Osteocyte (in vitro differentiated cells): ENCODE measurements at places on chromosomes 3 and 15.

DNA sequence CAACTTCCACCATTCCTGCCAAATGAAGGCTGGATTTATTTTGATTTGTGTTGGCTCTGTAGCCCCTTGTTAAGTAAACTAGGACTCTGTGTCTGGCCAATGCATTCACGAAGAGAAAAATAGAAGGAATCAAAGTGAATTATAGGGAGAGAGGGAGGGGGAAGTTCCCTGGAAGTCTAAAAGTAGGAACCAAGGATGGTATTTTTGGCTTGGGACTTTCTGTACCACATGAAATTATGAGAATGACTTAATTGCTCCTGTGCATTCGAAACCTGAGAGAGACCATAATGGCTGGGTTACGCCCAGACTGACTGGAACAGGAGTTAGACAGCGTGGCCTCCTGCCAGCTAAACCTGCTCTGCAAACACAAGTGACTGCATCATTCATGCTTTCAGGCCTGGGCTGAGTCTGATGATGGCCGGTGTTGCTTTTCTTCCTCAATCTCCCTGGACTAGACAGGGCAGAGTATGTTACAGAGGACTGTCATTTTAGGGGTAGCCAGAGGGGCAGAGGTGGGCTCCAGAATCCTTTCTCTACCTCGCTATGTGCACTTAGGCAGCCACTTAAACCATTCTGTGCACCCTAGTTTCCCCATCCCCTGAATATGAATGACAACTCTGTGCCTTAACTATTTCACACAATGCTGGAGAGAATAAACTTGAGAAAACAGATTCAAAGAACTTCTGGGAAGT, 58.9 kb downstream of the MYO1E start:
- DNase-seq, result no peak

DNA sequence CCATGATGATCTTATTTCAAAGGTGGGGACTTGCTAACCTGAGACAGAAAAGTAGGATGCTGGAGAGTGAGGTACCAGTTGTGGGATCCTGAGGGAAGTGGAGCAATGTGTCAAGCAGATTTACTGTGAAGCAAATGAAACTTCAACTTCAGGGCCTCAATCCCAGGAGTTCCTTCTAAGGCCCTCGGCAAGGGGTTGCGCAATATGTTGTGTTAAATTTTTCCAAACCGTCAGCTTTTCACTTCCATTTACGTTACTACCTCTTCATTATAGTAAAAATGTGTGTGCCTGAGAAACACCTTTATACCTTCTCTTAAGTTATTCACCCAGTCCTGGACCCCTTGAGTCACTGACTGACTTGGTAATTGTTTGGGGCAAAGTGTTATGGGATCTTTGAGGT, 42.5 kb upstream of the KCNH8 start:
- no peak for DNase-seq

DNA sequence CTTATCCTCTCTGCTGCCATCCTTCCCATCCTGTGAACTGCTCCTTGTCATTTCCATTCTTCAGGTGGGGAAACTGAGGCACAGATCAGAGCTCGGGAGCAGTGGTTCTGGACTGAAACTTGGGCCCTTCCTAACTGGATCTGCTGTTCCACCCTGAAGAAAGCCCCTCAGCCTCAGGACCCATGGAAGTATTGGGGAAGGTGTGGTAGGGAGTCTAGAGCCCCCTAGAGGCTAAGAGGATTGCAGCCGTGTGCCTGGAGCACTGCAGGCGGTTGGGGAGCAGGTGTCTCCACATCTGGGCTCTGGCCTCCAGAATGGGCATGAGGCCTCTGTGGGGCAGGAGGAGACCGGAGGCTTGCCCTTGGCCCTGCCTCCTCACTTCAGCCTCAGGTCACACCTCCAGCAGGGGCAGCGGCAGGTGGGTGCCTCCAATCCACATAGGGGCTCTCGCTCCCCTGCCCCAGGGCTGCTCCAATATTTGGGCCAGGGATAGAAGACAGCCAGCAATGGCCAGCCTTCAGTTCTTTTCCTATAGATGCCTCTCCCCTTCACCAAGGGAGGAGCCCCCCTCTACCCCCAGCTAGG, 28.1 kb downstream of the DNAJB8 start:
- DNase-seq, result no peak

DNA sequence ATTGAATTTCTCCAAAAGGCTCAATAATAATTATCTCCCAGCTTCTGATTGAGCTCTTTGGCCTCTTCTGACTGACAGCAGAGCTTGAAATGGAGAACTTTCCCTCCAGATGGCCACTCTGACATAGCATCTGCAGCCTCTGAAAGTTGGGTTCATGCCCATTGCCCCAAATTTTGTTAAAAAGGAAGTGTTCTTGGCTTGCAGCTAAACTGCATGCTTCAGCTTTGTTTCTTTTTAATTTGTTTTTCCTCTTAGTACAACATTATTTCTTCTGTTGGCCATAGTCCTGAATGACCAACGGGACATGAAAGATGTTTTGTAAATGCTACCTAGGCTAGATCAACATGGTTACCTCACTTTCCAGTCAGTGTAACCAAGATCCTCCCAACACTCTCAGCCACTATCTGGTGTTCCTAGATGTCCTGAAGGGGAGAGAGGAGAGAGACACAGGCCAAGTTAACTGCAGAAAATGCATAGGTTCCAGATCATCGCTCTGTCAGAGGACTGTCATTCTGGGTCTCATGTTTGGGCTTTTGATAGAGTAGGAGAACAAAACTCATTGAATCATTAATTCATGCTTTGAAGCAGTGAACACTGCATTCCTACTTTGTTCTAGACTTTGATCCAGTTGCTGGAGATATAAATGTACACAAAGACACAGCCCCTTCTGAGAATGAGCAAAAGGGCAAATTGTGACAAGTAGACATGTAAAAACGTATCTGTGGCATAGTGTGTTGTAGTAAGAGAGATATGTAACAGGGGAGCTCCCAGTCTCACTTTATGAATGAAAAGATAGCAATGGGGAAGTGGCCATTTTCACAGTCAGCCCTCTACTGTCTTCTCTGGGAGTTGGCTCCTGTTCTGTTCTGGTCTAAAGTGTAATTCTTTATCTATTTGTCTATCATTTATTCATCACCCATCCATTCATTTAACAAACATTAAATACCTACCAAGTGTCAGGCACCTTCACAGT, 156.2 kb downstream of the ZNF621 start:
- no peak for DNase-seq

GRCh38 chr3:43043071-43043766, 62.7 kb downstream of the POMGNT2 start:
- DNase-seq, result peak; percentile 66

GRCh38 chr15:77208241-77208640, 137.3 kb upstream of the TSPAN3 start:
- DNase-seq, result no peak

DNA sequence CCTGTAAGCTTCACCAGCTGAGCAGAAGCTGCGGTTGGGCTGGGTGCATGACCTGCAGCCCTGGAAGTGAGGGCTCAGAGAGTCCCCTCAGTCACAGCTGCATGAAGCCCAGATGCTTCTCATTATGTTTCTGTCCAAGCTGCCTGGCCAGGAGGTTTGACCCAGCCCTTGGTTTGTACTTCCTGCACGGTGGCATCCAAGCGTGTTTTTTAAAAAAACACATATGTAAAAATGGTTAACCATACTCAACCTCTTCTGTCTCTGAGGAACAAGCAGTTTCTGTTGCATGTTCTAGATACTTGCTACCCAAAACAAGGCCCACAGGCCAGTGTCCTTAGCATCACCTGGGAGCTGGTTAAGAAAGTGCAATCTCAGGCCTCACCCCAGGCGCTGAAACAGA, 76.0 kb upstream of the ATP10A start:
- DNase-seq, result no peak

GRCh38 chr15:61517776-61518175, 288.7 kb upstream of the RORA start:
- DNase-seq, result no peak

GRCh38 chr3:41768363-41768762, 193.5 kb downstream of the ULK4 start:
- DNase-seq, result no peak

GRCh38 chr15:80309769-80310384, 57.9 kb upstream of the CTXND1 start:
- DNase-seq, result no peak

DNA sequence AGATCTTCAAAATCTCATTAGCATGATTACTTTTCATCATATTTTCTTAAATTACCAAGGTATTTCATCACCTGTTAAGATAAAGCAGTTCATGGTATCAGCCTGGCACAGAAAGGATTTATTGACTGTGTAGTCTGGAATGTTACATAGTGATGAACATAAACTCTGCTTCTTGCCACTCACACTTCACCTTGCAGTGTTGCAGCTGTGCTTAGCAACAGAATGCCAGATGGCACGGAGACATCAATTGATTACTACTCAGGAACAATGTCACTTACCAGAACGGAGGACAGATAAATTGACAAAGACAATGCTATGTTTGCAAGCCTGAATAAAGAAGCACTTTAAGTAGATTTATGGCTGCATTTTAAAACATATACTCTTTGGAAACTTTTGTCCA, 15.0 kb upstream of the BCHE start:
- DNase-seq, result no peak

DNA sequence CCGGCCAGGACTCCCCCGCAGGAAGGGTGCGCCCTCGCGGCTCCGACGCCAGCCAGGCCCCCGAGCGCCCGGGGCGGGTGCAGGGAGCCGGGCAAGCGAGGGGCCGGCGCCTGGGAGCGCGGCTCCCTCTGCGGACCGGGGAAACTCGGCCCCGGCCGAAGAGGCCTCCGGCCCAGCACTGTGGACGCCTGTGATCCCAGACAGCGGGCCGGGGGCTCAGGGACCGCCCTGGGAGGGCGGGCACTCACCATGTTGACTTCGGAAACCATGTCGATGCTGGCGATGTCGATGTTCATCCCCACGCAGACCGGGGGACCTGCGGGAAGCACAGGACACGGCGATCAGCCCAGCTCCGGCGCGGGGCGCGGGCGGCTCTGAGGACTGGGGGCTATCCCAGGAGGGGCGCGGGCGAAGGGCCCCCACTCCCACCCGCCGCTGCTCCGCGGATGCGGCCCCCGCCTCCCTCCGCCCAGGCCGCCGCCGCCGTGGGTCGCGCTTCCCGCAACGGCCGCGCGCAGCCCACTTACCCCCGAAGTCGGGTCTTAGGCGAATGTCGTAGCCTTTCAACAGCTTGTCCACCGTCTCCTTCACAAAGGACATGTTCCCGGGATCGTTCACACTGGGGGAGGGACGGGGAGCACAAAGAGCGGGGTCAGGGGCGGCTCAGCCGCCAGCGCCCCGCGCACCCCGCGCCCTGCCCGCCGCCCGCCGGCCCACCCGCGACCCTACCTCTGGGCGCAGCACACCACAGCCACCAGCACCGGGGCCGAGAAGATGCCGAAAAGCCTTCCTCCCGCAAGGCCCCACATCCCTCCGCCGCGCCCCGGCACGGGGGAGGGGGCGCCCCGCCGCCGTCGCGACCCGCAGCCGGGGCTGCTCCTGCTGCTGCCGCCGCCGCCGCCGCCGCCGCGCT, at the start of gene GABRB3:
GABRB3 (minus strand) TSS at position 913 of the 913 bp plus-strand sequence.
- no peak for DNase-seq

- DNase-seq, result no peak
Observed at GRCh38 chr3:57983734-57984518, 24.3 kb upstream of the FLNB start.

- no peak for DNase-seq
Observed at GRCh38 chr15:42621996-42622925, 46.9 kb downstream of the STARD9 start.

GRCh38 chr15:51844747-51845426, 15.4 kb downstream of the TMOD3 start:
- no peak for DNase-seq

DNA sequence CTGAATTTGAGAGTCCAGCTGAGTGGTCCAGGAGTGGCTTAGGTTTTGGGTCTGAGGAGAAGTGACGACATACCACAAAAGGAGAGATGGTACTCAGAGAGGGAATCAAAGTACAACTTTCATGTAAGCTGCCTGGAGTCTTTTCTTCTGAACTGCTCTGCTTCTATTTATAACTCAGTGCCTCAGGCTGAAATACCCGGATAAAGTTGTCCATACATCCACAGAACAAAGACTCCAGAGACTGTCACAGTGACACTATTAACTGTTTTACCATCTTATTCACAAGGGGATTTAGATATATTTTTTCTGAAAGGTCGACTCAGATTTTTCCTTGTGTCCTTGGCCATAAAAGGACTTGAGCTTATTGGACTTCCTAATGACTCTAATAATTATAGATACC, 264.3 kb upstream of the DNAJC19 start:
- no peak for DNase-seq

DNA sequence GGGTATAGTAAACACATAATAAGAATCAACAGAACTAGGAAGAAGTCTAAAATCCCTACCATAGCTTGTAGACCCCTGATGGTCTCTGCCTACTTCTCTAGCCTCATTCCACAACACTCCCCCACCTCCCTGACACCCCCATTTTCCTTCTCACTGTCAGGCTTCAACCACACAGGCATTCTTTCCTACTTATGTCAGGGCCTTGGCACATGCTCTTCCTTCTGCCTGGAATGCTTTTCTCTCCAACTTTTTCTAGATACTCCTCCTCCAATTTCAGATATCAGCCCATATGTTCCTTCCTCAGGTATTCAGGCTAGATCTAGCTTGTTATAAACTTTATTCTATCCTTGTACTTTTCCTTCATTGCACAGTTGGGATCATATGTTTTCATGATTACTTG, 106.0 kb upstream of the MRPL3 start:
- DNase-seq, result no peak
